Activated CD4-positive, alpha-beta memory T cell treated with anti-CD3 and anti-CD28 coated beads for 36 hours (primary cell): ENCODE measurements at places on chromosomes 3 and 15. TPM values are rescaled to one million over a fixed set of nuclear protein-coding genes. Genes with fewer than 3 reads are reported as not detected.

Gene NANOGP8
- not detected for total RNA-seq

Gene CHST2
- 4.7 TPM for total RNA-seq

Gene TMEM158
- not detected for total RNA-seq

Gene IGSF11
- total RNA-seq, result 0.15 TPM

GRCh38 chr15:43872416-43873020 is 45.7 kb downstream of the WDR76 start:
- no peak for DNase-seq
- H3K4me1 ChIP-seq, result no peaks in the 10 kb centered on the region
- H3K27ac ChIP-seq, result no peak overlapping the region
- peaks cover 38% of the 10 kb centered on the region for H3K36me3 ChIP-seq

GRCh38 chr15:76973362-76973743 is 21.6 kb upstream of the PSTPIP1 start:
- H3K4me3 ChIP-seq, result no peak overlapping the region
- no peaks in the 10 kb centered on the region for H3K27me3 ChIP-seq
- H3K36me3 ChIP-seq, result no peaks in the 10 kb centered on the region
- H3K4me1 ChIP-seq, result peaks cover 18% of the 10 kb centered on the region
- no peak overlapping the region for H3K27ac ChIP-seq
- DNase-seq, result peak; percentile 82

DNA sequence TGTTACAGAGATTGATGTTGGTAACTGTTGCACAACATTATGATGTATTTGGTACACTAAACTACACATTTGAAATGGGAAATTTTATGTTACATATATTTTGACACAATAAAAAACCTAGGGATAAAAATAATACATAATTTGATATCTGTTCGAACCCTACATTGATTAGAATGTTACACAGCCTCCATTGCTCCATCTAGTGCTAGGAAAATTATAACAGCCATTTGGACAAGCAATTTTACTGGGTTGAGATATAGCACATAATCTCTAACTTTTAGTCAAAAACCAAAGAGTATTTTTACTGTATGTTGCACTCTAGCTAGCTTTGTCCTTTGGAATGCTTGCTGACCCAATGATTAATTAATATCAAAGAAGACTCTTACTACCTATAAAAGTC is 108.1 kb downstream of the LSAMP start:
- no peak for DNase-seq
- H3K4me1 ChIP-seq, result no peaks in the 10 kb centered on the region
- H3K27ac ChIP-seq, result no peak overlapping the region
- H3K27me3 ChIP-seq, result no peaks in the 10 kb centered on the region

DNA sequence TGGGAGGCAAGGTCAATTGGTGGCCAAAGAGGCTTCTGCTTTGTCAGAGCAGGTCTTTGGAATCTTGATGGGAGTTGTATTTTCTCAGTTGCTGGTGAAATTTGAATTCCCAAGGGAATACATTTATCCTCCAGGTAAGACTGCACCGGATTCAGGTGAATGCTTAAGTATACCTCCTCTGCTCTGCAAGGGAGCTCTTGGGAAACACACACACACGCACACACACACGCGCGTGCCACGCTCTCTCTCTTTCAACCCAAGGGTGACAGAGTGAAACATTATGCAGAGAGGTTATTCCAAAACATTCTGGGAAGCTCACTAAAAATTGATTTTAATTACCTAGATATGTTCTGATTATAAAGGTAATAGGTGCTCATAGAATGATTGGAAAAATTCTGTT is 33.7 kb downstream of the ST6GAL1 start:
- peaks cover 74% of the 10 kb centered on the region for H3K4me1 ChIP-seq
- peaks cover 41% of the 10 kb centered on the region for H3K36me3 ChIP-seq
- no peak overlapping the region for H3K4me3 ChIP-seq
- no peak for DNase-seq

DNA sequence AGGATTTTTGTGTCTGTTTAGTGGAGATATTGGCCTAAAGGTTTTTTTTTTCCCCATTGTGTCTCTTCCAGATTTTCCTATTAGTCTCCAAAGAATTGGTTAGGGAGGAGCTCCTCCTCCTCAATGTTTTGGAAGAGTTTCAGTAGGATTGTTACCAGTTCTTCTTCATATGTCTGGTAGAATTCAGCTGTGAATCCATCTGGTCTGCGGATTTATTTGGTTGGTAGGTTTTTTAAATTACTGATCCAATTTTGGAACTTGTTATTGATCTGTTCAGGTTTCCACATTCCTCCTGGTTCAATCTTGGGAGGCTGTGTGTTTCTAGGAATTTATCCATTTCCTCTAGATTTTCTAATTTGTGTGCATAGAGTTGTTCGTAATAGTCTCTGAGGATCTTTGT is 222.2 kb downstream of the CLSTN2 start:
- no peak overlapping the region for H3K4me3 ChIP-seq
- no peaks in the 10 kb centered on the region for H3K4me1 ChIP-seq
- H3K27me3 ChIP-seq, result peaks cover 3% of the 10 kb centered on the region
- H3K36me3 ChIP-seq, result no peaks in the 10 kb centered on the region
- DNase-seq, result no peak

DNA sequence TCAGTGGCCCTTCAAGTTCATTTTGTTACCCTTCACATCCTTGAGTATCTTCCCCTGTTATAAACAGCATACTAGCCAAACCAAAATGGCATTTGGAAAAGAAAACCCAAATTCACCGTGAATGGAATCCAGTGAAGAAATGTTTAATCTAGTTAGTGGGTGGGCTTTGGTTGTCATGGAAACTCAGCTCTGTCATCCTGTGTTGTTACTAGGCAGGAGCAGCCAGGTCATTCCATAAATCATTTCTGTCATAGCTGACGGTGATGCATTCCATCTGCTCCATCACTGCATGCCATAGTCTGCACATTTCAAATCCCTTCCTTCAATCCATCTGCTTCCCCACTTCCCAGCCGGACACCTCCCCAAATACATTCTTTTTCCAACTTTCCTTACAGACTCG is 140.4 kb upstream of the CGNL1 start:
- no peak overlapping the region for H3K4me3 ChIP-seq
- H3K36me3 ChIP-seq, result peaks cover 24% of the 10 kb centered on the region
- no peak overlapping the region for H3K27ac ChIP-seq
- no peaks in the 10 kb centered on the region for H3K27me3 ChIP-seq
- no peaks in the 10 kb centered on the region for H3K4me1 ChIP-seq

GRCh38 chr3:40855871-40856270 is 331.1 kb downstream of the ZNF621 start:
- no peak for DNase-seq
- no peaks in the 10 kb centered on the region for H3K4me1 ChIP-seq
- H3K27ac ChIP-seq, result no peak overlapping the region
- no peaks in the 10 kb centered on the region for H3K36me3 ChIP-seq
- H3K27me3 ChIP-seq, result no peaks in the 10 kb centered on the region

DNA sequence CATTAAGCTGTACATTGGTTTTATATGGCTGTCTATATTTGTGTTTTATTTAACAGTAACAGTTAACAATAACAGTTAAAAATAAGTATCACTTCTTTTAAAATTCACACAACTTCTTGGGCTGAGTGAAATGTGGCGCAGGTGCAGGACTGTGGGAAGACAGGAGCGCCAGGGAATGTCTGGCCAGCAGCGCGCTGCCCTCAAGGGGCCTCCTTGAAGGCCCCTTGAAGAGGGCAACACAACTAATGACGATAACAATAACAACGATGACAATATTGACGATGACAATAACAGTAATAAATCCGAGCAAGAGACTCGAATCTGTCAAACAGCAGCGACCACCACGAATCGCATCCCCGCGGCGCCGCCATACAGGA is 411 bp upstream of the PPP2R3A start:
- H3K4me1 ChIP-seq, result peaks cover 10% of the 10 kb centered on the region
- H3K36me3 ChIP-seq, result no peaks in the 10 kb centered on the region
- no peak overlapping the region for H3K27ac ChIP-seq
- H3K4me3 ChIP-seq, result peak overlapping the region; percentile 56
- peaks cover 28% of the 10 kb centered on the region for H3K27me3 ChIP-seq

GRCh38 chr3:98406034-98406433 is 15.6 kb downstream of the OR5K3 start:
- H3K4me3 ChIP-seq, result no peak overlapping the region
- H3K36me3 ChIP-seq, result peaks cover 12% of the 10 kb centered on the region
- H3K27me3 ChIP-seq, result peaks cover 7% of the 10 kb centered on the region
- H3K4me1 ChIP-seq, result no peaks in the 10 kb centered on the region
- no peak for DNase-seq
- H3K27ac ChIP-seq, result no peak overlapping the region

GRCh38 chr3:129723558-129724324 is 117.3 kb upstream of the PLXND1 start:
- no peaks in the 10 kb centered on the region for H3K27me3 ChIP-seq
- no peak for DNase-seq
- H3K36me3 ChIP-seq, result peaks cover 1% of the 10 kb centered on the region
- H3K4me1 ChIP-seq, result no peaks in the 10 kb centered on the region
- H3K27ac ChIP-seq, result no peak overlapping the region
- no peak overlapping the region for H3K4me3 ChIP-seq

GRCh38 chr15:80186066-80186465 is 33.3 kb downstream of the FAH start:
- H3K4me1 ChIP-seq, result no peaks in the 10 kb centered on the region
- H3K4me3 ChIP-seq, result no peak overlapping the region
- H3K36me3 ChIP-seq, result peaks cover 36% of the 10 kb centered on the region
- DNase-seq, result no peak
